ENCODE measurements at places on chromosomes 2 and 18. TPM values are rescaled to one million over a fixed set of nuclear protein-coding genes. Genes with fewer than 3 reads are reported as not detected.

GRCh38 chr2:167013227-167013626 is 124.9 kb downstream of the XIRP2 start:
- no peaks in the 10 kb centered on the region for H3K27me3 ChIP-seq
- H3K4me1 ChIP-seq, result no peaks in the 10 kb centered on the region
- H3K27ac ChIP-seq, result no peak overlapping the region
- no peak overlapping the region for H3K4me3 ChIP-seq
- H3K36me3 ChIP-seq, result no peaks in the 10 kb centered on the region

GRCh38 chr2:152564754-152565551 is 152.3 kb downstream of the PRPF40A start:
- no peaks in the 10 kb centered on the region for H3K36me3 ChIP-seq
- no peaks in the 10 kb centered on the region for H3K27me3 ChIP-seq
- DNase-seq, result no peak
- no peaks in the 10 kb centered on the region for H3K4me1 ChIP-seq

GRCh38 chr2:95374029-95374428 is 28.5 kb upstream of the FAHD2A start:
- no peak overlapping the region for H3K27ac ChIP-seq
- no peaks in the 10 kb centered on the region for H3K27me3 ChIP-seq
- H3K4me3 ChIP-seq, result no peak overlapping the region
- no peaks in the 10 kb centered on the region for H3K36me3 ChIP-seq
- H3K4me1 ChIP-seq, result peaks cover 4% of the 10 kb centered on the region

COL4A4 gene
- total RNA-seq, result 0.67 TPM

DNA sequence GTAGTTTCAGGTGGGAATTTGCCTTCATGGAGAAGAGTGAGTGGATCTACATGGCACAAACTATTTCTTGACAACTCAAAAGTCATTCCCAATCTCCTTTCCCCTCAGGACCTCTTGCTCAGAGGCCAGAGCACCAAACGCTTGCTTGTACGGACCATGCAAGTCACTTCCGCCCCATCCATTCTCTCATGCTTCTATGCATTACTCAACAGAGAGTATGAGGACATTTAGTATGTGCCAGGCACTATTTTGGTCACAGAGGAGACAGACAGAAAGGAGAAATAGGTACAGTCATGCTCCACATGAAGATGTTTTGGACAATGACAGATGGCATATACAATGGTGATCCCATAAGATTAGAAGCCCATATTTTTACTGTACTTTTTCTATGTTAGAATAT is 117.5 kb downstream of the ACTR3 start:
- H3K4me3 ChIP-seq, result no peak overlapping the region
- H3K4me1 ChIP-seq, result no peaks in the 10 kb centered on the region
- DNase-seq, result no peak
- H3K36me3 ChIP-seq, result no peaks in the 10 kb centered on the region

DNA sequence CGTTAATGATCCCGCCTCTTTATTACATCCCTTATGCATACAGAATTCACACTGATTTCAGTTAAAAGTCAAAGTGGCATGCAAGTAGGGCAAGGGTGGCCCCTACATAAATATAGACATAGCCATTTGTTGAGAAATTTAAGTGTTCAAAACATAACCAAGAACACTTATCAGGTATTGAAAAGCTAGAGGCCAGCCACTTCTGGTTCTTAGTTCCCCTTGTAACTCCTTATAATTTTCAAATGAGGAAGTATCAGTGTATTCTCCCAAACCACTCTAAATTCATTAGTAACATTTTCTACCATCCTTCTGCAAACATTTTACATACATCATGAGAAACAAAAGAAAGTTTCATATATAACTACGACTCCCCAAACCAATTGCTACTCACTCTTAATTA is 5.8 kb upstream of the ARL5A start:
- no peak overlapping the region for H3K4me3 ChIP-seq
- H3K4me1 ChIP-seq, result no peaks in the 10 kb centered on the region
- H3K27ac ChIP-seq, result no peak overlapping the region
- no peak for DNase-seq
- H3K27me3 ChIP-seq, result no peaks in the 10 kb centered on the region
- H3K36me3 ChIP-seq, result no peaks in the 10 kb centered on the region

DNA sequence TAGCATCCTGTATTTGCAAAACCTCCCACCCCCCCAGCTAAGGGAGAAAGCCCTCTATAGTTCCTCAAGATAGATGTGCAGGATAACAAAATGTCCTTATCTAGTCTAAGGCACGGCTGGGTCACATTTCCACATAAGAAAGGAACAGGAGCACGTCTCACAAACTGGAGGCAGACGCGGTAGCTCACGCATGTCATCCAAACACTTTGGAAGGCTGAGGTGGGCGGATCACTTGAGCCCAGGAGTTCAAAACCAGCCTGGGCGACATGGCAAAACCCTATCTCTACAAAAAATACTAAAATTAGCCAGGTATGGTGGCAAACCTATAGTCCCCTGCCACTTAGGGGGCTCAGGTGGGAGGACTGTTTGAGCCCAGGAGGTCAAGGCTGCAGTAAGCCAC is 9.3 kb downstream of the SF3B1 start:
- H3K27ac ChIP-seq, result no peak overlapping the region
- H3K27me3 ChIP-seq, result no peaks in the 10 kb centered on the region
- DNase-seq, result no peak
- peaks cover 15% of the 10 kb centered on the region for H3K36me3 ChIP-seq

- no peak overlapping the region for H3K27ac ChIP-seq
- H3K4me1 ChIP-seq, result no peaks in the 10 kb centered on the region
- no peak for DNase-seq
- H3K36me3 ChIP-seq, result no peaks in the 10 kb centered on the region
- no peaks in the 10 kb centered on the region for H3K27me3 ChIP-seq
Observed at GRCh38 chr2:12430407-12431133, 286.2 kb upstream of the TRIB2 start.

- no peaks in the 10 kb centered on the region for H3K4me1 ChIP-seq
- H3K27me3 ChIP-seq, result no peaks in the 10 kb centered on the region
- no peak for DNase-seq
- H3K27ac ChIP-seq, result no peak overlapping the region
- no peaks in the 10 kb centered on the region for H3K36me3 ChIP-seq
Observed at GRCh38 chr2:138333121-138333520, 168.4 kb upstream of the SPOPL start.

DNA sequence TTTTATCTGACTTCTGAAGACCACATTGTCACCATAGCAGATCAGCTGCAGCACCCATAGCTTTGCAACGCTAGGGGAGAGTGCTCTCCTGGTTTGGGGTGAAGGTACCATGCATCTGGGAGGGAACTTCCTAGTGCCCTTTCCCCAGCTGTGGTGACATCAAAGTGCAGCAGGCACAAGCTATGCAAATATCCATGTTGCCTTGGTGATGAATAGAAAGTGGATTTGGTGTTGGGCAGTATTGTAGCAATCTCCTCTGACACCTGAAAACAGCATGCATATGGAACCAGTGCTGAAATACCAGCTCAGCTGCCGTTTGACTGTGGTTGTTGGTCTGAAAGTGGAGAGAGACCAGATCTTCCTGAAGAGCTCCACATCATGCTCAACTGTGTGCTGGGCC is 37.1 kb downstream of the BCL2L11 start:
- H3K27ac ChIP-seq, result no peak overlapping the region
- H3K4me1 ChIP-seq, result peaks cover 5% of the 10 kb centered on the region
- H3K36me3 ChIP-seq, result peaks cover 12% of the 10 kb centered on the region
- no peak for DNase-seq
- no peaks in the 10 kb centered on the region for H3K27me3 ChIP-seq

DNA sequence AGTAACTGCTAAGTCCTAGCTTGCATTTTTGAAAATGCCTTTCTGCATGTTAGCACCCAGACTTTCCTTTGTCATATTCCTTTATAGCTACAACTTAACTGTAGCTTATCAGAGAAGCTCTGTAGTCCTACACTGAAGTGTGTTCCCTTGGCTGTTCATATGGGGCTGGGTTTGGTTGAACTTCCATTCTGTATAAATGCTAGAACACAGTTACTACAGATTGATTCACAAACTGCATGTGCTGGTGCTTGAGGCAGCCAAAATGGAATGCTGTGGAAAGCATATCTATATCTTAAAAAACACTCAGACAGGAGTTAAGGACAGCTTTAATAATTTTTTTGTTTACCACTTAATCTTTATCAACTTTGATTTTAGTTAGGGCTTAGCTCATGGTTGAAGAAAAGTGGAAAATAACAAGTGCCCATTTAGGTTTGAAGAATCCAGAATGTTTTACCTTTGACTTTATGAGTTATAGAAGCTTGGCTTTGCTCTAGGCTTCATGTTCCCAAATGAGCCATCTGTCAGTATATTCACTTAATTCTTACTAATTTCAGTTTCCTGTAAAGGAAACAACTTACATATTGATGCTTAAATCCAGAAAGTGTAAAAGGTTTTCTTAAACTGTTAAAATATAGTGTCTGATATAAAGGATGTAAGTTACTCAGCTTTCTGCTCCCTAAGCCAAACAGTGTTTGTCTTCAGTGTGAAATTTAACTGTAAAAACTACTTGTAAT is 148.9 kb downstream of the AGPS start:
- H3K4me3 ChIP-seq, result no peak overlapping the region
- no peaks in the 10 kb centered on the region for H3K4me1 ChIP-seq
- no peaks in the 10 kb centered on the region for H3K27me3 ChIP-seq
- DNase-seq, result no peak
- H3K36me3 ChIP-seq, result no peaks in the 10 kb centered on the region

GRCh38 chr18:59606193-59607077 is 90.8 kb downstream of the CCBE1 start:
- no peak overlapping the region for H3K27ac ChIP-seq
- no peaks in the 10 kb centered on the region for H3K36me3 ChIP-seq
- DNase-seq, result no peak

- no peak overlapping the region for H3K4me3 ChIP-seq
- no peak overlapping the region for H3K27ac ChIP-seq
- no peak for DNase-seq
- H3K27me3 ChIP-seq, result no peaks in the 10 kb centered on the region
- no peaks in the 10 kb centered on the region for H3K36me3 ChIP-seq
Observed at GRCh38 chr2:176283291-176284068, 14.2 kb downstream of the MTX2 start.

GRCh38 chr2:14633461-14634181 is 1.1 kb downstream of the LRATD1 start:
- H3K4me3 ChIP-seq, result peak overlapping the region; percentile 62
- no peak overlapping the region for H3K27ac ChIP-seq
- H3K36me3 ChIP-seq, result no peaks in the 10 kb centered on the region

OBSL1 gene
- total RNA-seq, result 135 TPM

DNA sequence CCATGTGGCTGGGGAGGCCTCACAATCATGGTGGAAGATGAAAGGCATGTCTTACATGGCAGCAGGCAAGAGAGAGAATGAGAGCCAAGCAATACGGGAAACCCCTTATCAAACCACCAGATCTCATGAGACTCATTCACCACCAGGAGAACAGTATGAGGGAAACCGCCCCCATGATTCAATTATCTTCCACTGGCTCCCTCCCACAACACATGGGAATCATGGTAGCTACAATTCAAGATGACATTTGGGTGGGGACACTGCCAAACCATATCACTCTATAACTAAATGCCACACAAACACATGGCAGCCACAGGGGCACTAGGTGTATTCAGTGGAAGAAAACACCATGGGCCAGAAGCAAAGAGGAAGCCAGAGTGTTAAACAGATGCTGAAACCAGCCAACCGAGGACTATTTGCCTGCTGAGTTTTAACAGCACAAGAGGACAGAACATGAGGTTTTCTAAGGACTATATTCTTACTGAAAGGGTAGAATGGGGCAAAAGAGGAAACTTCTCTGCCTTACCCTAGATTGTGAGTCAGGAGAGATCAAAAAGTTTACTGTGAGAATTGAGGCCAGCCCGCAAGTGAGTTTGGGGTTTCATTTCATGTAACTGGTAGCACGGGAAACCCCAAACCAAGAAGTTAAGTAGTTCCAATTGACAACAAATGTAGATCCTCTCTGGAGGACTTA is 49.2 kb downstream of the SIGLEC15 start:
- H3K27me3 ChIP-seq, result no peaks in the 10 kb centered on the region
- no peak for DNase-seq
- H3K4me3 ChIP-seq, result no peak overlapping the region

GRCh38 chr2:8424997-8425900 is 256.6 kb upstream of the ID2 start:
- no peaks in the 10 kb centered on the region for H3K36me3 ChIP-seq
- no peak for DNase-seq
- no peaks in the 10 kb centered on the region for H3K27me3 ChIP-seq

DNA sequence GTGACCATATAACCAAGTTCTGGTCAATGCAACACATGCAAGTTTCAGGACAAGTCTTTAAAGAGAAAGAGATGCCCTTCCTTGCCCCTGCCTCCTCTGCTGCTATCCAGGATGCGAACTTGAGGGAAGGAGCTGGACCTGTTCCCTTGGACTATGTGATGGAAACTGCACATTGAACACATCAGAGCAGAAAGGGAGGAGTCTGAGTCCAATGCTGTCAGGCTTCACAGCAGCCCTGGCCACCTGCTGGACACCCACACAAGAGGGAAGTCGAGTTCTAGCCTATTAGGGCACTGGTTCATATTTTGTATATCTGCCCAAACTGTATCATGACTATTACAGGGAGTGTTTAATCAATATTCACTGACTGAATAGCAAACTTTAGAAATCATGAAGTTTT is 38.3 kb upstream of the TEX51 start:
- no peak overlapping the region for H3K27ac ChIP-seq
- no peaks in the 10 kb centered on the region for H3K27me3 ChIP-seq
- no peak for DNase-seq
- H3K36me3 ChIP-seq, result no peaks in the 10 kb centered on the region

- H3K27me3 ChIP-seq, result peaks cover 1% of the 10 kb centered on the region
- peaks cover 3% of the 10 kb centered on the region for H3K4me1 ChIP-seq
- H3K4me3 ChIP-seq, result no peak overlapping the region
- no peak for DNase-seq
- no peak overlapping the region for H3K27ac ChIP-seq
Observed at GRCh38 chr2:99085421-99085820, 56.1 kb upstream of the C2orf15 start.

CXCR4 gene
- 1.3 TPM for total RNA-seq

RAD51AP2 gene
- total RNA-seq, result 0.08 TPM

MOGAT1 gene
- 0.67 TPM for total RNA-seq

DNA sequence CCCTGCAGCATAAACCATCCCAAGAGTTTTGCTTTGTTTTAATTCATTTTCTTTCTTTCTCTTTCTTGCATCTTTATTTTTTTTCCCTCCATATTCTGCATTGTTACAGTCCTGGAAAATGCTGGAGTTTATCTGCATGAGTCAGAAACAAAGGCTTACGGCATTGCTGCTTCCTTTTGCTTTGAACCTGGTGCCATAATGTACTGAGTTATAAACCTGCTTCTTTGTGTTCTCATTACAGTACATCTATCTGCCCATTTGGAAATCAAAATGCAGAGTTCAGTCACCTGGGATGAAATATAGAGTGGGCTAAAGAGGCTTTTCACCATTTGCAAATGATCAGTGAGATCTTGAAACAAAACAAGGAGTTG is 1009.2 kb upstream of the FANCL start:
- H3K4me1 ChIP-seq, result no peaks in the 10 kb centered on the region
- no peaks in the 10 kb centered on the region for H3K36me3 ChIP-seq
- H3K4me3 ChIP-seq, result no peak overlapping the region
- no peak for DNase-seq
- H3K27ac ChIP-seq, result no peak overlapping the region
- no peaks in the 10 kb centered on the region for H3K27me3 ChIP-seq

Data from H1 (cell line).